Prostate gland (tissue), 2 donors: ENCODE measurements at places on chromosomes 5 and 9.

DNA sequence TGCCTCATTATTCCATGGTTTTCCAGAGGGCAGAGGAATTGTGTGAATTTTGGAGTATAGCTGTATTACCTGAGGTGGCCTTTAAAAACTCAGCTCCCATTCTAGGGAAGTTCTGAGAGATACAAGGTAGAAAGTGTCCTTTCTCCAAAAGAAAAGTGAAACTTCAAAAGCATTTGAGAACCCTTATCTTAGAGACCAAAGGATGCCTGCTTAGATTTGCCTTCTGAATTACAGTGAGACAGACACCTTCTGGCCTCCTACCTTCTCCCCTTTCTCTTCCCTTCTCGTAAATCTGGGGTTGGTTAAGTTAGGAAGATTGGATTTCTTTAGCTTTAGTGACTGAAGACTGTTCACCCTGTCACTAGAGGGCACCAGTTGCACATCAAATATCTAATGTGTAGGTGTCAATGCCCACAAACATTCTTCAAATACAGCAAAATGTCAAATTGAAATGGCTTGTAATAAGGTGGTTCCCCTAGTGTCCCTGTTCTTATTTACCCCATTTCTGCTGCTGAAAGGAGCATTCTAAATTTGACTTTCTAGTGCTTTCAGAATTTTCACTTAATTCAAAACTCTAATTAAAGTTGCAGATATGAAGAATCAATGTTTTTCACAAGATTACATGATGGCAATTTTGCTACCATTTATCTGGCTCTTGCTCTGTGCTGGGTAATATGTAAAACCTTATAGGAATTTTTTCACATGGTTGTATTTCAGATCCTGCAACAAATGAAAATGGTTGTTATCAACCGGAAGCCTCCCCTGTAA, 46.7 kb downstream of the PRRC1 start:
- DNase-seq: peak; percentile 60

DNA sequence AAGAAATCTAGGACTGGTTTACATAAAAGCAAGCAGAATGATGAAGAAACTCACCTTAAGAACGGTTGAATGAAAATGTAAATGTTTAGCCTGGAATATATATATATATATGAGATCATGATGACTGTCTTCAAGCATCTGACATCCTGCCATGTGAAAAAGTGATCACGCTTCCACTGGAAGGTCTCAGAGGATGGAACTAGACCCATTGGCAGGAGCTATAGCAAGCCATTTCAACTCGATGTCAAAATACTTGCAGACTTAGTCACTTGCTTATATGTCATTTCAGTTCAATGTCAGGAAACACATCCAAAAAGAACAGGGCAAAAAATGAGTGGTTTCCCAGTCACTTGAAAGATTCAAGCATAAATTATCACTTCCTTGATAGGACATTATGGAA, 22.2 kb upstream of the TMEM161B start:
- no peak for DNase-seq

DNA sequence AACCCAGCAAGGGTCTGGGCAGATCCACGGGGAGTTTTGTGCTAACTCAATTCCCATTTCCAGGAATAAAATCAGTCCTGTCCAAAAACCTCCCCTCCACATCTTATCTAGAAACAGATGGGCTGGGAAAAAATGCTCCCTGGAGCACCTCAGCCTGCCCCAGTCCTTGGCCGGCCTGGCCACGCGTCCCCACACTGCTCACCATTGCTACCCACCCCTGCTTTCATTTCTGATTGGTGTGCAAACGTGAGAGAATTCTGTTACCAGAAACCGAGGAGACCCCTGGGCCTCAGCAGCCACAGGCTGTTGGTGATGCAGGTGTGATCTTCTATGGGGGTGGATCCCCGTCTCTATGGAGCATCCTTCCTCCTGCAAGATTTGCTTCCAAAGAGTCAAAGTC, 38.0 kb upstream of the OLFM1 start:
- DNase-seq: no peak

GRCh38 chr9:33452828-33453271, 5.5 kb upstream of the AQP3 start:
- peak; percentile 62 for DNase-seq

DNA sequence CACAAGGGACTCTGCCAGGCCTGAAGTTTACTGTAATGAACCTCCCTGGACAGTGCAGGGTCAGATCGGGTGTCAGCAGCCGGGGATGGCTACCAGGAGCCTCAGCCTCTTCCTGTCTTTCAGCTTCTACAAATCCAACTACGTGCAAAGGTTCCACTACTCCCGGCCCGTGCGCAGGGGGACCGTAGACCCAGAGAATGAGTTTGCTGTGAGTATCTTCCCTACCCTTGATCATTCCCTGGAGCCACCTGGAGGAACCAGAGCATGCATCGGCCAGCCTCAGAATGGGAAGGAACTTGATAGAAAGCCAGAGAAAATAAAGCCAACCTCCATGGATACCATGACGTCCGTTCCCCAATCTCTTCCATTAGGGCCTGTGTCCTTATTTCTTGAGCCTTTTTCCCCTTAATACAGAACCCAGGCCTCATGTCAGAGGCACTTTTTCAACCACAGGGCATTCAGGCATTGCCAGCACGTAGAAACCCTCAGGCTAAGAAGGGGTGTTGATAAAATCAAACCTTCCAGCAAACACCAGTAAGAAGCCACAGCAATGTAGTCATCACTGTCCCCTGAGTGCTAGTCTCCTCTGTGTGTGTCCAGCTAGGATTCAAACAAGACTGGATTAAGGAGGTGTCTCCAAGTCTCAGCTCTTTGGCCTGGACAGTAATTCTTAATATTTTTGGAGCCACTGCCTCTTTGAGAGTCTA, 49.0 kb upstream of the FOXI1 start:
- DNase-seq: no peak

GRCh38 chr5:128539038-128539429, 989 bp upstream of the FBN2 start:
- DNase-seq: no peak

DNA sequence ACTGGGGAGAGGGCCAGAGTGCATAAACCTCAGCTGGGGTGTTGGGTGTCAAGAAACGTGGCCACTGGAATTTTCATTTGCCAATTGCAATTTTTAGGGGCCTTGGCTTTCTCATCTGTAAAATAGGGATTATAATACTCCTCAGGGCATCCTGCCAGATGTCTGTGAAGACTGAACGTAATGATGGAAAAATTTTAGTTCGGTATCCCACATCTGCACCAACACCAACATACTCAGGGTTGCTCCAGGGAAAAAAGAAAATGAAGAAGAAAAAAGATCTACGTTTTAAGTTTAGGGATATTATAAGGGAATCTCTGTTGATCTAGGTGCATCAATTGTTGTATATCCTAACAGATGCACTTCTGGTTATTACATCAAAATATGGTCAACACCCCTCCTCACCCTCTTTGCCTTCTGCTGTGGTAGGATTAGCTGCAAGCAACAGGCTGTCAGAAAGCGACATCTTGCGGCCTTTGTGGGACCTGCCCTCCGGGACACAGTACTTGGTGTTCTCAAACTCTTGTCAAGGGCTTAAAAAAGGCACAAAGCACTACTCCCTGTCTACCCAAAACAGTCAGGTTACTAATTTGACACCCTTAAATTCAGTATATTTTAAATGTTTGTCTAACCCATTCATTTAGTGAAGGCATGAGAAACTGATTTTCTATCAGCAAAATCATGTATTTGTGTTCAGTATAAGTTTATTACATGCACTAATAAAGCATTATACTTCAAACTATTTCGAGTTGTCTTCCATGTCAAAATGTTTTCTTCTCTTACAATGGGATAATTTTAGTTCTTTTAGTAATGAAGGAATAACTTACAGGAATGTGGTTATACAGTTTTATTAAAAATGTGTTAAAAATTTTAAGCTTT, 8.3 kb upstream of the TBC1D2 start:
- DNase-seq: peak; percentile 77

DNA sequence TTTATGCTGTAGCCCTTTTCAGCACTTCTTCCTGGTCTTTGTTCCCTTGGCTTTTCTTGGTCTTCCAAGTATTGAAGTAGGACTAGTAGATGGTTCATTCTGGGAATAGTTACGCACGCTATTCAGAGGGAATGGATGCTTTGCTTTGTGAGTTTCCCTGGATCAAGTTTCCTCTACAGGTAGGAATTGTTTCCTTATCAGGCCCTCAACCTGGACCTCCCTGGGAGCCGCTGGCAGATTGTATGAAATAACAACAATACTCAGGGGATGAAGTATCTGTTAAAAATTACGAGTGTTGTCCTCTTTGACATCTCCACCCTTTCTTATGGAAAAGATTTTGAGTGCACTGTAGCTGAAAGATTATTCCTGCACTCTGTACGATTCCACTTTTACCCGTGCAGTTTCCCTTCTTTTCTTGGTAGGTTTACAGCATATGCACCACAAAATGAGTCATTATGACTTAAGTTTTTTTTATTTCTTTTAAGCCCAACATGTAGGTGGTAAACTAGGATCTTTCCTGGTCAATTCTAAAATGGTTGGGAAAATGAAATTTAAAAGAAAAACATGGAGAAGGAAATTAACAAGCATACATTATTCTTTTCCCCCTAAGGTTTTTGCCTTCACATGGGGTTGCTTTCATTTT, 57.9 kb downstream of the ARHGAP26 start:
- DNase-seq: no peak
